ENCODE measurements at places on chromosomes 12 and 14. TPM values are rescaled to one million over a fixed set of nuclear protein-coding genes. Genes with fewer than 3 reads are reported as not detected.

The KRT79 gene
- not detected for total RNA-seq

The PZP gene
- not detected for total RNA-seq

The LRP1-AS gene
- not detected for total RNA-seq

The COL2A1 gene
- total RNA-seq: 0.32 TPM

The SLCO1B1 gene
- not detected for total RNA-seq

The CHFR gene
- total RNA-seq: 79.7 TPM

The SPX gene
- 0.52 TPM for total RNA-seq

The ANAPC7 gene
- total RNA-seq: 69.7 TPM

The ARPC3 gene
- total RNA-seq: 422 TPM

The AMDHD1 gene
- total RNA-seq: 0.86 TPM

The SMOC1 gene
- not detected for total RNA-seq

The TMEM132C gene
- not detected for total RNA-seq

The PPHLN1 gene
- total RNA-seq: 91.5 TPM

The FAM222A gene
- total RNA-seq: 1.4 TPM

The TPH2 gene
- total RNA-seq: not detected

The PEBP1 gene
- 119 TPM for total RNA-seq

The DEPDC4 gene
- 2.1 TPM for total RNA-seq

The PARPBP gene
- 28.9 TPM for total RNA-seq

The ZNF385A gene
- total RNA-seq: 0.70 TPM

The CTSG gene
- 0.18 TPM for total RNA-seq

The KRT3 gene
- not detected for total RNA-seq

The TPCN1 gene
- total RNA-seq: 38.4 TPM

The NUP107 gene
- 101 TPM for total RNA-seq

The NOVA1 gene
- total RNA-seq: 0.07 TPM

The MDGA2 gene
- total RNA-seq: not detected

The CCDC197 gene
- not detected for total RNA-seq

The KIF26A gene
- total RNA-seq: 0.45 TPM

The ITPR2 gene
- 39.7 TPM for total RNA-seq

The HVCN1 gene
- total RNA-seq: 15.7 TPM

The FSCB gene
- total RNA-seq: not detected

The TNFAIP2 gene
- total RNA-seq: not detected

The SLC6A15 gene
- not detected for total RNA-seq

The PTPRQ gene
- total RNA-seq: not detected

The ACRBP gene
- 1.5 TPM for total RNA-seq

The ZNF84 gene
- 23.2 TPM for total RNA-seq

The WDHD1 gene
- total RNA-seq: 43.2 TPM

The GPX2 gene
- total RNA-seq: not detected

The KERA gene
- total RNA-seq: not detected

The SLC4A8 gene
- total RNA-seq: 10.4 TPM

The TUNAR gene
- not detected for total RNA-seq

The PTGER2 gene
- 123 TPM for total RNA-seq

The TRIAP1 gene
- total RNA-seq: 31.9 TPM

The NDUFA12 gene
- total RNA-seq: 144 TPM

The KRT77 gene
- not detected for total RNA-seq

The GPR137C gene
- 0.34 TPM for total RNA-seq

The ARHGAP9 gene
- 172 TPM for total RNA-seq

The SLC10A1 gene
- total RNA-seq: not detected

The TEX52 gene
- total RNA-seq: 0.16 TPM

The RPS6KL1 gene
- total RNA-seq: 9.4 TPM

All from T-helper 2 cell treated with Interferon-gamma antibody and Interleukin-4, amounts not matched to agents 100 ng/mL and 5 ng/mL, for 36 hours (primary cell).